RWPE1 (cell line): ENCODE measurements at places on chromosomes 2 and 18.

- no peak for DNase-seq
Measured at GRCh38 chr18:21383031-21383430, 141.0 kb downstream of the GREB1L start.

DNA sequence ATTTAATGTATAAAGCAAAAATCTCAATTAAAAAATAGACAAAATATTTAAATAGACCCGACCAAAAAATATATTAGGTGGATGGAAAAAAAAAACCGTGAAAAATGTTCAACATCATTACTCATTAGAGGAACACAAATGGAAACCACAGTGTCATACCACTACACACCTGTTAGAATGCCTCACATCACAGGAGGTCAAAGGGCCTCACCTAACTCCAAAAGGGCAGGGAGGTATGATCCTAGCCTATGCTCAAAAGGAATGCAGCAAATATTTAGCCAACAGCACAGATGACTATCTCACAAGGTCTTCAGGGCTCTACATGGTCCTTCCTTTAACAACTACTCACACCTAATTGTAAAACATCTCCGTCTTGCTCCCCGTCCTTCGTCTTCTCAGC is 185.5 kb upstream of the SETBP1 start:
- DNase-seq: no peak

GRCh38 chr2:64951306-64951953 is 37.8 kb upstream of the SLC1A4 start:
- no peak for DNase-seq

- DNase-seq: no peak
Measured at GRCh38 chr18:79597831-79598632, 81.6 kb upstream of the CTDP1 start.

DNA sequence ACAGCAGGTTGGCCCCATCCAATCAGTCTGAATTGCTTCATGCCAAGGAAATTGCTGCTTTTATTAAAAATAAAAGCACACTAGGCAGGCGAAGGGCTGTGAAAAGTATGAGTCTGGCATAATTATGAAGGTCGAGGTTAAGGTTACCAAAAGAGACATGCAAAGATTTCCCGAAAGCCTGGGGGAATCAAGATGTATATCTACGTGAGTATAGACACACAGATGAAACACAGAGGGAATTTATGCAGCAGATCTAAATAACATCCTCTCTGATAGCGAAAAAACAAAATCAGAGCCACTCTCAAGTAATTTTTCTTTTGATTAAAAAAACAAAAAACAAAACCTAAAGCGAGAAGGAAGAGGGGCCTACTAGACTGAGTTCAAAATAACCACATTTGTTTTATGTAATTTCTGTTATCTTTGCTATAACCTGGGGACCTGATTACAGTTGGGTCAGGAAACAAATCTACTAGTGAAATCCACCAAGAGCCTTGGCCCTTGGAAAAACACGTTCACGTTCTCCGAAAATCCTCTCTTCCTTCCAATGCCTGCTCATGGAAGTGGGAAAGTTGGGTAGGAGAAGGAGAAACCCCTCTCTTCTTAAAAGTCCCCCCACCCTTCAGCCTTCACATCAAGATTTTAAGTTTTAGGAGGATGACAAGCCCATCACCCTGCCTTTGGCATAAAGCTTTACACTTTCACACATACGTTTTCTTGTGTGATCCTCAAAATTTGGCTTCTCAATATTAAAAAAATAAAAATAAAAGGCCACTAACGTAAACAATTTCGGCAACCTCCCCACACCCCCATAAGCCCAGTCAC is 1.4 kb downstream of the AAK1 start:
- no peak for DNase-seq
